ENCODE measurements at places on chromosomes 16 and 17.
A peak's percentile ranks its signal among the peaks of the same experiment; 100 is the strongest.

GRCh38 chr16:24471561-24472350 lies 67.6 kb upstream of the RBBP6 start:
- DNase-seq: no peak

DNA sequence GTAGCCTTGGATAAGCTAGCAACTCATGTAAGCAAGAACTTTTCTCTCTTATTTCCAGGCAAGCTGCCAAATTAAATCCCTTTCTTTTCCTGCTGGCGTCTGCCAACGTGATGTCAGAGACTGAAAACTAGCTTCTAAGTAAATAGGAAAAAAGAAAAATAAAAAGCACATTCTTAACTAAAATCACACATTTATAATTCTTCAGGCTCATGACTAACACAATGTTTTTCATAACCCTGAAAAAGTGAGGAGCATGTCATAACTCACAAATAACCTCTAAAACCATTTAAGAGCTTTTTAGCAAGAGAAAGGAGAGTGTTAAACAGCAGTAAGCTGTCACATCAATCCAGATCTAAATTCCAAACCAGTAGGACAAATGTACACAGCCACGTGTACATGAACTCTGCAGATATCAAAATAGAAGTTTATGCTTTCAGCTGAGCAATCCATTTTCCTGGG lies 110.0 kb downstream of the N4BP1 start:
- no peak for DNase-seq

DNA sequence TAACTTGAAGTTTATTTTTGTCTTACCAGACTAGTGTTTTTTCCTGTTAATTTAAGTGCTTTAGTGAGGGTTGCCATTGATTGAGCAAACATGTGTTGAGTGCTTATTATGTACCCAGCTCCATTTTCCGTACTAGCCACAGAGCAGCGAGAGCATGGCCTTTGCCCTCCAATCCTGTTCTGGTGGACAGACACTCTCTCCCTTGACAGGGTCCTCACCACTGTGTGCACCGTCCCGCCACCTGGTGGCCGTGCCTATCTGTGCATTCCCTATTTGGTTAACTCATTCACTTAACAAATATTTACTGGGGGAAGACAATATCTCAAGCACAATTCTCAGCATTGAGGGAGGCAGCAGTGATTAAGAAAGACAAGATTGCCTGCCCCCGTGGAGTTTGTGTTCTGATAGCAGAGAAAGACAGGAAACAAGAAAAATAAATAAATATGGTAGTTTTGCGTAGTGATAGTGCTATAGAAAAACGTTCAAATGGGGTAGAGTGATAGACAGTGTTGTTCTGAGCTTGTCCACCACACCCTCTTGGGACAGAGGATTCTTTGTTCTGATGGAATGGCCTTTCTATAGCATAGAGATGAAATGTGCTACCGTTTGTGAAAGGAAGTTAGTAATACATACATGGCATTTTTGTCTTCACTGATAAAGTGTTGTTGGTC lies 13.0 kb downstream of the CDH13 start:
- DNase-seq: no peak

DNA sequence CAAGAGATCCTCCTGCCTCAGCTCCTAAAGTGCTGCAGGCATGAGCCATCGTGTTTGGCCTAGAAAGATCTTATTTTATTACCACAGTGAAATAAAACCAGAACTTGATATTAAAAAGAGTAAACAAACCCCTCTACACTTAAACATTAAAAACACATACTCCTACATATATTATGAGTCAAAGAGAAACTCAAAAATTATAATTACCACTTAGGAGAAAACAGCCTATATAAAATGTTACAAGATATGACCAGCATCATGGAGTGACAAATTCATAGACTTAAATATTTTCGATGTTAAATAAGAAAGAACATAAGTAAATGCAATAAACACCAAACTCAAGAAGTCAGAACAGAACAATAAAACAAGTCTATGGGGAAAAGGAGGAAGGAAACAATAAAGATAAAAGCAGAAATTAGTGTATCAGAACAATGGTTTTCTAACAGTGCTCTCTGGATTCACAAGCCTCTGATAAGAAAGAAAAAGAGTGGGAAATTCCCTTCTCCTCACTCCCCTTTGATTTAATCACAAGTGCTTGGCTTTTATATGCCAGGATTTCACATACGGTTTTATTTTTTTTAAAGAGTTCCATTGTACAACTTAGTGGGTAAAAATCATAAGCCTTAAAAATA lies 23.0 kb downstream of the SKAP1 start:
- no peak for DNase-seq

DNA sequence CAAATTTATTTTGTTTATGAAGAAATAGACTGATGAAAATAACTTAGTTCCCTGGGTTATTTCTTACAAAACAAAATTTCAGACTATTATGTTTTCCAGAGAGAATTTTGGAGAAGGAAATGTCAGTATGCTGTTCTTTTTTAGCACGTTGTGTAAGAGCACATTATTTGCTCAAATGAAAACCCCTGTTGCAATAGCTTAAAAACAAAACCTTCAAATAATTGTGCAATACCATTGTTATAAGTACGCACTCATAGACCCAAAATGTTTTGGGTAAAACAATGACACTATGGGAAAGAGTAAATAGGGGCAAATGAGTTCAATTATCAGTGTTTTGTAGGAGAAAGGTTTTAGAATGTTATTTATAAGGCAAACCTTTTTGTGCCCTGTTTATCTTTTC lies 18.2 kb downstream of the VMP1 start:
- DNase-seq: no peak

- DNase-seq: no peak
These were observed 3.6 kb upstream of the HIC1 start for GRCh38 chr17:2051061-2051932.

DNA sequence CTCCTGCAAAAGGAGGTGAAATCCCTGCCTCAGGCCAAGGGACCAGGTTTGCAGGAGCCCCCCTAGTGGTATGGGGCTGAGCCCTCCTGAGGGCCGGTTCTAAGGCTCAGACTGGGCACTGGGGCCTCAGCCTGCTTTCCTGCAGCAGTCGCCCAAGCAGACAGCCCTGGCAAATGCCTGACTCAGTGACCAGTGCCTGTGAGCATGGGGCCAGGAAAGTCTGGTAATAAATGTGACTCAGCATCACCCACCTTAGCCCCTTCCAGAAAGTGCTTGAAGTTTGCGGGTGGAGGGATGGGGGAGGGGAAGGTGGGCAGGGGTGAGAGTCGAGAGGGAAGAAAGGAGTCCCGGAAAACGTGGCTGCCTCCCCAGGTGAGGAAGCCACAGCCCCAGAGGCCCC lies 2.1 kb downstream of the MC1R start:
- DNase-seq: no peak

- no peak for DNase-seq
These were observed 41.8 kb upstream of the PEMT start for GRCh38 chr17:17633310-17633709.

DNA sequence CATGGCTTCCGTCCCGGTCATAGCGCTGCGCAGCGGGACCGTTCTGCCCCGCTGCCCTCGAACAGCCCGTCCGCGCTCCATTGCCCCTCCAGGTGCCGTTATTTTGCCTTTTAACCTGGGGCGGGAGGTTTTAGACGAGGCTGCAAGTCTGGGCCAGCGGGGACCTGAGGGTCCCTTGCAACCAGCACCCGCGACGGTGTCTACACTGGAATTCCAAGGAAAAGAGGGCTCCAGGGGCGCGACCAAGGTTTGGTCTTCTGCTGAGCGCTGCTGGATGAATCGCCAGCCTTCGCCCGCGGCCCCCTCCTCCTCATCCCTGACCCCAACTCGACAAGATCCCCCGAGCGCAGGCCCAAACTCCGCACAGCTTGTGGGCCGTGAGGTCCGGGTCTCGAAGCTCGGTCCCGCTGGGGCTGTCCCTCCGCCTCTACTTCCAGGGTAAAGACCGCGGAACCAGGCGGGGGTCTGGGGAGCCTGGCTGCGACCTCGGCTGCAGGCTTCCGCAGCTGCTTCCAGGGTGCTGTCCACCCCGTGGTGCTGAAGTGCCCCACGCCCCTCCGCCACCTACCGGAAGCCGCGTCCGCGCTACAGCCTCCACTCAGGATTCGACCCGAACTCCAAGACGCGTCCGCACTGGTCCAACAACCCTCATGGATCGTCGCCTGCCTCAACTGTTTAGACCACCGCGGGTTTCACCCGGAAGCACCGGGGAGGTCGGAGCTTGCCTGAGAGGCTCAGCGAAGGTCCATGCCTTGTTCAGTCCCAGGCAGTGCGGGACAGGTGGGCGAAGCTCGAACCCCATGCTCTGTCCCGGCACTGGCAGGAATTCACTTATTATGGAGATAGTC lies 10.1 kb upstream of the CA4 start:
- peak; percentile 82 for DNase-seq

DNA sequence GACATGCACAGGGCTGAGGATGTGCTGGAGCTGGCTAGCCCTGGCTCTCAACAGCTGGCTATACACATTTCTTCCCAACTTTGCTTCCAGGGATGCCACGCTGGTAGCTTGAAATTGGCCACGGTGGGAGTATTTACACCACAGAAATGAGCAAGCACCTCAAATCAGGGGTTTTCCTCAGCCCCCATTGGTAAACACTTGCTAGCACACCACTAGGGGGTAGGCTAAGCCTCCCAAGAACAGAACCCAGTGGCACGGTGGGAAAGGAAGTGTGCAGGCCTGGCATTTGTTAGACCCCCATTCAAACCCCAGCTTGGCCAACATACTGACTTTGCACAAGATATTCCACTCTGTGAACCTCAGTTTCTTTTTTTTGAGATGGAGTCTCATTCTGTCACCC lies 12.9 kb downstream of the DRC3 start:
- no peak for DNase-seq

- DNase-seq: no peak
These were observed 5.8 kb downstream of the THRA start for GRCh38 chr17:40068584-40068916.

- no peak for DNase-seq
These were observed 270.0 kb downstream of the SLC39A11 start for GRCh38 chr17:72822358-72823023.

DNA sequence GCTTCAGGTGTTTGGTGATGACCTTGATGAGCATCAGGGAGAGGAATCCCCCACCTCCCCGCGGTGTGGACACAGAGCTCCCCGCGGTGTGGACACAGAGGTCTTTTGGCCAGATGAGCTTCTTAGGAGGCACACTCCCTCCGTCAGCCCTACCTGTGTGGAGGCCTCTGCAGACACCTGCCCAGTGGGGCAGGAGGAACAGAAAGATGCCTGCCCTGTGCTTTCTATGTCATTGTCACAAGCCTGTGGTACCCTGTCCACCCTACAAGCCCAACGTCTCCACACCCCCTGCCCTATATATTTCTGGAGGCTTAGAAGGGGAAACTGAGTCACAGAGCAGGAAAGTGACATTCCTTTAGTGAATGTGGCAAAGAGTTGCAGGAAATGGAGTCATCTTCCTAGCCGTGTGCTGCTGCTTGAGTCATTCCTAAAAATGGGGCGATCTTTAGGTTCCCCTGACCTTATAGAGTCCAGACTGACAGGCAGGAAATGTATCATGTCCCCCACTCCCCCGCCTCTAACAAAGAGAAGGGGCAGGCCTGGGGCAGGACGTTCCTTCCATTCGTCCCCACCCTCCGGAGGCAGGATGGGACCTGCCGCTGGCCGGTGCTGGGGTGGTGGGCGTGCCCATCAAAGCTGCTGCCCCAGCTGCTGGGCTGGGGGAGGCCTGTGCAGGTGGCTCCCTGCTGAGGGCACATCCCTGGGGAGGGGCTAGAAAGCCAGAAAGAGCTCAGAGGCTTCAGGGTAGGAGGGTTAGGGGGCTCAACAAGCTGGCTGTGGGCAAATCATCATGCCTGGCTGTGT lies 1.0 kb upstream of the C16orf74 start:
- DNase-seq: no peak

GRCh38 chr17:47708864-47709541 lies 15.0 kb downstream of the TBKBP1 start:
- peak; percentile 70 for DNase-seq

- DNase-seq: peak; percentile 72
These were observed 82.9 kb downstream of the ZNF778 start for GRCh38 chr16:89300311-89300975.

DNA sequence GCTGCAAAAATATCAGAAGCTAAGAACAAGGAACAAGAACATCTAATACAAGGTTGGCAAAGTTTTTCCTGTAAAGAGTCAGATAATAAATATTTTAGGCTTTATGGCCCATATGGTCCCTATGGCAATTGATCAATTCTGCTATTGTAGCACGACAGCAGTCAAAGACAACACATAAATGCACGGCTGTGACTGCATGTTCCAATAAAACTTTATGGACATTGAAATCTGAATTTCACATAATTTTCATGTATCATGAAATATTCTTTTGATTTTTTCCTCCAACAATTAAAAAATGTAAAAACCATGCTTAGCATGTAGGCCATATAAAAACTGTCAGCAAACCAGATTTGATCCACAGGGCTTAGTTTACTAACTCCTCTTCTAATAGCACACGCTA lies 10.5 kb upstream of the RNF43 start:
- DNase-seq: no peak

DNA sequence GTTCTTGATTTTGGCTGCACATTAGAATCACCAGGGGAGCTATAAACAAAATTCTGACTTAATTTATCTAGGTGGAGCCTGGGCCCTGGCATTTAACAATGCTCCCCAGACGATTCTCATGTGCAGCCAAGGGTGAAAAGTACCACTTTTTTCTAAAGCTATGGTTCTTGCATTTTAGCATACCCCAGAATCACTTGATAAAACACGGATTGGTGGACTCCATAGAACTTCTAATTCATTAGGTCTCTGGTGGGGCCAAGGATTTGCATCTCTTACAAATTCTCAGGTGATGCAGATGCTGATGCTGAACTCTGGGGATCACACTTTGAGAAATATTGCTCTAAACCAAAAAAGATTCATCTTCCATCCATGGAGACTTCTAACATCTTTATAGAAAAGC lies 74.5 kb downstream of the RPGRIP1L start:
- no peak for DNase-seq

GRCh38 chr17:51159604-51160003 lies 6.2 kb downstream of the NME1 start:
- no peak for DNase-seq

GRCh38 chr16:10088380-10088793 lies 93.8 kb downstream of the GRIN2A start:
- DNase-seq: no peak

DNA sequence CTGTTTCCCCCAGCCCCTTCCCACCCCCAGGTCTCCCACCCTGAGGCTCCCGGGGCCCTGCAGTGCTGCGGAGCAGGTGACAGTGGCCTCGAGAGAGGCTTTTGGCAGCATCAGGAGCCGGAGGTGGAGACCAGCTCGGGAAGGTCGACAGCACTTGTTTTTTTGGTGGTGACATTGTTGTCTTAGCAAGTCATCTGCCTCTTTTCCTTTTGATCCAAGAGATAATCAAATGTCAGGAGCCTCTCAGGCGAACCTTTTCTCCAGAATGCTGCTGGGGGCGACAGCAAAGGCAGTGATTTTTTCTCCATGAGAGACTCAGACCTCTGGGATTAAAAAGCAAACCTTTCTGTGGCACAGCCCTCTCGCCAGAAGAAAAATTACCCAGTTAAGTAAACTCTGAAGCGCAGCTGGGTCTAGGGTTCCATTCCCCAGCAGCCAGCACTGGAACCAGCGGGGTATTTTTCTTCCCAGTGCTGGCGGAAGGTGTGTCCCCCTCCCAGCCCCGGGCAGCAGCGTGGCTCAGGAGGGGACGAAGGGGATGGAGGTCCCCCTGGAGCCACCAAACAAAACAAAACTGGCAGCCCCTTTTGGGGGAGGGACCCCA lies 37.2 kb downstream of the GRIN2C start:
- DNase-seq: no peak

All from Right ventricle myocardium inferior (tissue), 1 donor.